ENCODE measurements at places on chromosomes 7 and 10.

GRCh38 chr10:75977139-75977538 lies 545.7 kb downstream of the LRMDA start:
- no peak for DNase-seq

- no peak for DNase-seq
These were observed 44.0 kb downstream of the ADK start for GRCh38 chr10:74194999-74195398.

DNA sequence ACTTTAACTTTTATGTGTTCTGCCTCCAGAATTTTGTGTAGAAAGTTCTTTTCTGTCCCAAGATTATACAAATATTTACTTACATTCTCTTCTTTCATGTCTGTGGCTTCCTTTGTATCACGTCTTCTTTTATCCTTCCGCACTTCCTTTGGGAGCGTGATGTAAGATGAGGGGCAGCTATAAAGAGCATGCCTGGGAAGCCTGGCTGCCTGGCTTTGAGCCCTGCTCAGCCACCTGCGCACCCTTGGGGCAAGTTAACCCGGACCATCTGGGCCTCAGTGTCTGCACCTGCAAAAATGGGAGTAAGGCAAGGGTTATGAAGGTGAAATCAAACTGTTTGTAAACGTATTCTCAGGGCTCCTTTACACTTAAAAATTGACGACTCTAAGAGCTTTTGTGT lies 25.2 kb downstream of the PALD1 start:
- DNase-seq, result no peak

GRCh38 chr7:107394276-107394675 lies 75.6 kb upstream of the GPR22 start:
- no peak for DNase-seq

- DNase-seq, result no peak
These were observed 15.8 kb upstream of the BNIP3 start for GRCh38 chr10:131997366-131998049.
